Stimulated activated CD4-positive, alpha-beta T cell treated with anti-CD3 and anti-CD28 coated beads, Interleukin-4, amount 100 ng/mL, for 48 hours (primary cell): ENCODE measurements at places on chromosomes 7 and 10.

- DNase-seq, result no peak
These were observed 504.4 kb downstream of the LRMDA start for GRCh38 chr10:75935650-75936400.

- DNase-seq, result no peak
These were observed 449.9 kb upstream of the ANKRD30A start for GRCh38 chr10:36675458-36675880.

DNA sequence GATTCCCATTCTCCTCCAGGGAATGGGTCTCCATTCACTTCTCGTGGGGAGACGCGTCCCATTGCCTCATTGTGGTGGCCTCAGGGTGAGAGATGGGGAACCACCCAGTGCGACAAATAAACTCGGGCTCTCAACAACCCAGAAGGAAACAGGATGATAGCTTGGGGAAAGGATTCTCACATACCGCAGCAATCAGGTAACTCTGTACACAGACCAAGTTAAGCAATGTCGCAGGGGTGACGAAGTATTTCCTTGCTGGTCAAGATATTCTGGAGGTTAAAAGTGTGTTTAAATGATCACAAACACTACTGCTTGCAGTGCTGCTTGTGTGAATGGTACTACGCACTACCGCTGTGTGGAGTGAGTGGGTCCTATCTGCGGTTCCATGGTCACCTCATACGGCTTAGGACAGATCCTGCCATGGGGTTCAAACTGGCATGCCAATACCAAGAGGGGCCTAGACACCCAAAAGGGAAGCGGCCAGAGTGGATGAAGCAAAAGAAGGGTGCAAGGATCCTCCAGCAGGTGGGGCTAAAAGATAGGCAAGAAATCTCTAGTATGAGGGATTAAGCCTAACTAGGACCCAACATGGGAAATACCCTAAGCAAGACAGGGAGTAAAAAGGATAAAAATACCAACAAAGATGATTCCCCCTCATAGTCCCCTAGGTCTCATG lies 143.8 kb upstream of the TMEM106B start:
- DNase-seq, result peak; percentile 17

- DNase-seq, result no peak
These were observed 526 bp upstream of the LAMTOR4 start for GRCh38 chr7:100148225-100148558.

DNA sequence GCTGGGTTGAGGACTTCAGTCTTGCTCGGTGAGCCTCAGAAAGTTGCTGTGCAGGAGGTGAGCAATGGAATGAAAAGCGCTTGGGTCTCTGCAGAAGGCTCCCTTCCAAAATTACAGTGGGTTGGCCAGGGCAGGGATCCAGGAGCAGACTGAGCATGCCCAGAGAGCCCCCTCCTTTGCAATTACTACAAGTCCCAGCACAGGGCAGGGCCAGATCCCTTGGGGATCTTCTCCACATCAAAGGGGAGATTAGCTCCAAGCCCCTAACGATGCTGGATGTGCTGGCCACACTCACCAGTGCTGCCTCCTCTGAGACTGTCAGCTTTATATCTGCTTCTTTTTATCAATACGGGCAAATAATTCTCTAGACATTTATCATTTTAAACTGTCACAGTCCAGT lies 337.5 kb downstream of the RPS24 start:
- DNase-seq, result no peak
